Activated naive CD8-positive, alpha-beta T cell treated with anti-CD3 and anti-CD28 coated beads, Interleukin-2, amount 10 ng/mL, durations not matched to agents 7 days and 5 days (primary cell): ENCODE measurements at places on chromosomes 11 and 22. TPM values are rescaled to one million over a fixed set of nuclear protein-coding genes. Genes with fewer than 3 reads are reported as not detected.

GRCh38 chr11:32751381-32751780 lies 43.1 kb downstream of the CCDC73 start:
- no peak overlapping the region for H3K27ac ChIP-seq
- no peaks in the 10 kb centered on the region for H3K4me1 ChIP-seq
- peaks cover 6% of the 10 kb centered on the region for H3K27me3 ChIP-seq

- no peaks in the 10 kb centered on the region for H3K27me3 ChIP-seq
- H3K36me3 ChIP-seq: no peaks in the 10 kb centered on the region
- DNase-seq: no peak
Observed at GRCh38 chr11:126560221-126560620, 204.7 kb downstream of the ST3GAL4 start.

- peaks cover 18% of the 10 kb centered on the region for H3K4me1 ChIP-seq
- DNase-seq: peak; percentile 51
- peak overlapping the region; percentile 71 for H3K27ac ChIP-seq
- H3K27me3 ChIP-seq: no peaks in the 10 kb centered on the region
Observed at GRCh38 chr11:74926304-74927030, 22.4 kb downstream of the XRRA1 start.

DNA sequence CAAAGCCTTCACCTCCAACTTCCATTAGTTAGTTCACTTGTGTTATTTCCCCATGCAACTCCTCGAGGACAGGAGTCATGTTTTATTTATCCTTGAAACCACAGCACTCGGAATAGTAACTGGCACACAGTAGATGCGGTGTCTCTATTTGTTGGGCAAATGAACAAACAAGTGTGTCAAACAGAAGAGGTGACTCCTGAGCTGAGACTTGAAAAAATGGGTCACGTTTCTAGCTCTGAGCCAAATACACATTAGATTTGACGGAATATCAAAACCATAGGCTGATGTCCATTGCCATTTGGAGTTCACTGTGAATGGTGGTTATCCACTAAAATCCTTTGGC lies 68.9 kb downstream of the C11orf91 start:
- H3K4me1 ChIP-seq: no peaks in the 10 kb centered on the region
- no peak for DNase-seq
- H3K27me3 ChIP-seq: no peaks in the 10 kb centered on the region
- H3K36me3 ChIP-seq: no peaks in the 10 kb centered on the region

DNA sequence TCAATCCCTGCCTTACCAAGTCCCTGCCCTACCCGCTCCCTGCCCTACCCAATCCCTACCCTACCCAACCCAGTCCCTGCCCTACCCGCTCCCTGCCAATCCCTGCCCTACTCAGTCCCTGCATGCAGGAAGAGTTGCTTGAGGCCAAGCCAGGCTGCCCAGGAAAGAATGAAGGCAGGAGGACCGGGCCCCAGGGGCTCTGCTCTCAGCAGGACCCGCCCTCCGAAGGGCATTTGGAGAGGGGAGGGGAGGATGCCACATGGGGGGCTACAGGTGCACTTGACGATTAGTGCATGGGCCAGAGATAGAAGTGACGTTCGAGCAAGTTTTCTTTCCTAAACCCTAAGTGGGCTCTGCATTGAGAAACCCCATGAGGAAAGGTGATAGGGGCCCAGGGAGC lies 581.2 kb downstream of the TBC1D22A start:
- H3K27me3 ChIP-seq: peaks cover 2% of the 10 kb centered on the region
- H3K4me3 ChIP-seq: no peak overlapping the region
- no peaks in the 10 kb centered on the region for H3K36me3 ChIP-seq
- no peak for DNase-seq
- H3K27ac ChIP-seq: no peak overlapping the region
- H3K4me1 ChIP-seq: no peaks in the 10 kb centered on the region

DNA sequence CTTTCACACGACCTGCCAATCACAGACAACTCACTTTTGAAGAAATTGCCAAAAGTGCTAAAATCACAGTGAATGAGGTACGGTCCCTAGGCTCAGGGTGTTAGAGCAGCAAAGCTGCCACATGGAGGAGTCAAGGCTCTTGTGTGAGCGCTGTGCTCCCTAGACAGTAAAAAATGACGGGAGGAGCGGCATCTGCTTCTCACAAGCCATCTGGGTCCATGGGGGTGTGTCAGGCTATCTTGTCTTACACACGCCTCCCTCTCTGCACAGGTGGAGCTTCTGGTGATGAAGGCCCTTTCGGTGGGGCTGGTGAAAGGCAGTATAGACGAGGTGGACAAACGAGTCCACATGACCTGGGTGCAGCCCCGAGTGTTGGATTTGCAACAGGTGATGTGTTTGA lies 14.8 kb downstream of the PSMD13 start:
- H3K36me3 ChIP-seq: peaks cover 24% of the 10 kb centered on the region
- H3K27me3 ChIP-seq: no peaks in the 10 kb centered on the region
- peaks cover 14% of the 10 kb centered on the region for H3K4me1 ChIP-seq
- no peak overlapping the region for H3K4me3 ChIP-seq
- no peak overlapping the region for H3K27ac ChIP-seq
- DNase-seq: no peak

The EMID1 gene
- not detected for total RNA-seq

The MICAL3 gene
- 35.7 TPM for total RNA-seq
